ENCODE measurements at places on chromosomes 3 and 15. TPM values are rescaled to one million over a fixed set of nuclear protein-coding genes. Genes with fewer than 3 reads are reported as not detected.

CLDN16 gene
- 0.46 TPM for total RNA-seq

PLSCR2 gene
- not detected for total RNA-seq

CA12 gene
- 13.8 TPM for total RNA-seq

HTR3D gene
- not detected for total RNA-seq

HIGD1A gene
- total RNA-seq: 159 TPM

FRMD4B gene
- total RNA-seq: 30.7 TPM

ZNF385D gene
- 36.7 TPM for total RNA-seq

LMCD1 gene
- total RNA-seq: 4.6 TPM

ARID3B gene
- total RNA-seq: 5.1 TPM

CHD2 gene
- total RNA-seq: 136 TPM

UROC1 gene
- not detected for total RNA-seq

CMTM7 gene
- total RNA-seq: 0.69 TPM

FANCI gene
- total RNA-seq: 9.7 TPM

DAZL gene
- 0.23 TPM for total RNA-seq

TEX9 gene
- 61.6 TPM for total RNA-seq

FETUB gene
- not detected for total RNA-seq

KBTBD13 gene
- total RNA-seq: not detected

RBP2 gene
- not detected for total RNA-seq

SPPL2A gene
- total RNA-seq: 29.5 TPM

CSPG4 gene
- 11.5 TPM for total RNA-seq

TMEM62 gene
- total RNA-seq: 28.1 TPM

RTP3 gene
- total RNA-seq: not detected

KIF7 gene
- 5.1 TPM for total RNA-seq

NAALADL2 gene
- total RNA-seq: 20.3 TPM

KCNMB2 gene
- 42.4 TPM for total RNA-seq

Data from diencephalon (tissue), 1 donor.